ENCODE measurements at places on chromosomes 4 and X. TPM values are rescaled to one million over a fixed set of nuclear protein-coding genes. Genes with fewer than 3 reads are reported as not detected.

GRCh38 chrX:130944230-130944629 lies 41.2 kb upstream of the ENOX2 start:
- DNase-seq = no peak
- no peaks in the 10 kb centered on the region for H3K36me3 ChIP-seq
- H3K27me3 ChIP-seq = no peaks in the 10 kb centered on the region
- H3K27ac ChIP-seq = no peak overlapping the region
- H3K4me3 ChIP-seq = no peak overlapping the region

DNA sequence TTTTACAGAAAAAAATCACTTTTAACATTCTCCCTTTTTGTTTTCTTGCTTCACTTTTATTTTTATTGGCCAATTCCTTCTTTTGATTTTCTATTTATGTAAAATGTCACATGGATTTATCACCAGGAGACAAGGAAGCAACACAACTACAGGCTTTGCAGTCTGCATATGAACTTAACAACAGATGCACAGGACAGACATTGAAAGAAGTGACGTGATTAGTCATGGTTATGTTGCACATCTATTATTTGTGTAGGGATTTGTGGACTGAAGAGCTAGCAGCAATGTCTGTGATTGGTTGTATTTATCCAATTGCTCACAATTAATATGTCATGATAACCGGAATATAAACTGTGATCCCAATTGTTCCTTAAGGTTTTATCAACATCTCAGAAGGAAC lies 147.8 kb upstream of the KLF3 start:
- H3K27ac ChIP-seq = no peak overlapping the region
- no peak for DNase-seq
- H3K4me1 ChIP-seq = peaks cover 3% of the 10 kb centered on the region

GRCh38 chrX:40544343-40545266 lies 36.2 kb upstream of the ATP6AP2 start:
- no peaks in the 10 kb centered on the region for H3K36me3 ChIP-seq
- DNase-seq = no peak
- no peaks in the 10 kb centered on the region for H3K4me1 ChIP-seq
- no peak overlapping the region for H3K27ac ChIP-seq
- H3K4me3 ChIP-seq = no peak overlapping the region

GRCh38 chr4:128461291-128462102 lies 173.9 kb upstream of the PGRMC2 start:
- no peaks in the 10 kb centered on the region for H3K36me3 ChIP-seq
- no peak overlapping the region for H3K4me3 ChIP-seq
- H3K27me3 ChIP-seq = no peaks in the 10 kb centered on the region
- H3K4me1 ChIP-seq = no peaks in the 10 kb centered on the region

DNA sequence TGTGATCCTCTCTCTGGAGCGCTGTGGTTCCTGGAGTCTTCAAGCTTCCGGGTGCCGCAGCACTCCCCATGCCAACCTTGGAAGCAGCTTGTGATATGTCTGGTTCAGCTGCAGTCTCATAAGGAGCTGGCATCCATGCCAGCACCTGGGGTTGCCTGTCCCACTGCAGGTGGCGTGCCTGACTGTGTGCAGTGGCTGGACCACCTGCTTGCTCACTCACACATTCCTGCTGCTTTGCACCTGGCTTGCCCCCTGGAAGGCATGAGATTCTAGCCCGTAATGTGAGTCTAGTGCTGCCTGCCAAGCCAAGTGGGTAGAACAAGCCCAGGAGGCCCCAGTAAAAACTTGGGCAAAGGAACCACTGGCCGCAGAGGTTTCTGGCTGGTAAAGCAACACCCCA lies 687.2 kb upstream of the AADAT start:
- no peaks in the 10 kb centered on the region for H3K4me1 ChIP-seq
- H3K36me3 ChIP-seq = no peaks in the 10 kb centered on the region
- no peak for DNase-seq

GRCh38 chr4:69833251-69833650 lies 26.7 kb downstream of the SULT1E1 start:
- H3K4me3 ChIP-seq = no peak overlapping the region
- no peaks in the 10 kb centered on the region for H3K36me3 ChIP-seq
- H3K27me3 ChIP-seq = no peaks in the 10 kb centered on the region
- no peaks in the 10 kb centered on the region for H3K4me1 ChIP-seq
- no peak for DNase-seq

The ZNF81 gene
- 7.6 TPM for total RNA-seq

DNA sequence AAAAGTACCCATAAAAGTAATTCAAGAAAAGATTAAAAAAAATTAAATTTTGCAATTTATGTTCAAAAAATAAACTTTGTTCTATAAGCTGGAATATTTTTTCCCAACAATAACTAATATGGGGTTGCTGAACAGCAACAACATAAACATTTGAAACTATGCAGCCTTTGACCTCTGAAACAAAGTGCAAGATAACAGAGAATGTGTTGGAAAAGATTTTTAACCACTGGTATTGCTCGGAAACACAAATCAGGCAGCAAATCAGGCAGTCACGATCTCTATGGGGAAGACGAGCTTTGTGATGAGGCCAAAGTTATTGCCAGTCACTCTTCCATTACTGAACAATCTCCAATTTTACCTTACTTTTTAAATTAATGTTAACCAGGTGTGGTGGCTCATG lies 332.1 kb downstream of the PABPC4L start:
- DNase-seq = no peak
- no peak overlapping the region for H3K27ac ChIP-seq
- H3K36me3 ChIP-seq = no peaks in the 10 kb centered on the region
- H3K4me3 ChIP-seq = no peak overlapping the region
- no peaks in the 10 kb centered on the region for H3K4me1 ChIP-seq
- no peaks in the 10 kb centered on the region for H3K27me3 ChIP-seq

DNA sequence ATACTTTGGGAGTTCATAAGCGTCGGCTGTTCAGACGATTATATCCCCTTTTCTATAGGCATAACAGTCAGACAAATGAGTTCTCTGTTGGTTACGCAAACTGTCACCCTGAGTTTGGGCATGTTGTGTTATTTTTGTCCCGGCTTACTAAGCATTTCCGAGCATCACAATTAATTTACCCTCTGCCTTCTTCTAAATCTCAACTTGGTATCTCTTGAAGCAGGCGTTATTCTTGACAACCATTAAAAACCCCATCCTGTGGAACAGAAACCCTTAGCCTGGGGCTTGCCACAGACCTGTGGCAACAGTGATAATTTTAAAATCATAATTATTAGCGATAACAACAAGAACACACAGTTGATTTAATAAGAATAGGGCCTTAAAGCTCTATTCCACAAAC lies 558.7 kb downstream of the INPP4B start:
- H3K27me3 ChIP-seq = no peaks in the 10 kb centered on the region
- H3K27ac ChIP-seq = no peak overlapping the region
- H3K4me1 ChIP-seq = no peaks in the 10 kb centered on the region
- no peaks in the 10 kb centered on the region for H3K36me3 ChIP-seq
- H3K4me3 ChIP-seq = no peak overlapping the region

DNA sequence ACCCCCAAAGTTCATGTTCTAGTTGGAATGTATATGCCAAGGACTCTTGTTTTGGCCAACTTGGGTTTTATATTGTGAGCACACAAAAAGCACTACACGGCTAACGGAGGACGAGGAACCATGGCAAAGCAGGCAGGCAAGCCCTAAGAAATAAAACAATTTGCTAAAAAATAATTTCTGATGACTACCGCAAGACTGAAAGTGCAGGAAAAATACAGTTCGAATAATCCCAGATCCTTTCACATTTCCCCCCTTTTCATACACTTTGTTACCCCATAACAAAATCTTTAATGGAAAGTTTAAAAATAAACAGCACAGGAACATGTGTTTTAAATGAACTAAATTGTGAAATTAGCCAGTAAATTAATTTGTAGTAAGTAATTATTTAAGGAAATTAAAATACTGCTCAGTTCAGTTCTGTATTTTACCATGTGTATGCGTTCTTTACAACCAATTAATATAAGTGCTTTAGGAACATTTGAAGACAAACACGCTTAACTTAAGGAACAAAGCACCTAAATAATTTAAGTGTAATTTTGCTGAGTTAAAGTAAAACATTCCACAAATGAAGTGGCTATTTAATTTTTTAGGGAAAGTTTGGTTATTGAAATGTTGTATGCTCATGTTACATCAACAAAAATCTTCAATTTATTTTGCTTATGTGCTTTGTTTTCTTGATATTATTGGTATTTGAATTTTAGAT lies 12.4 kb upstream of the PITX2 start:
- no peaks in the 10 kb centered on the region for H3K36me3 ChIP-seq
- peaks cover 100% of the 10 kb centered on the region for H3K27me3 ChIP-seq
- H3K4me1 ChIP-seq = peaks cover 29% of the 10 kb centered on the region
- no peak overlapping the region for H3K27ac ChIP-seq

The HMX1 gene
- not detected for total RNA-seq

The RPL36A gene
- total RNA-seq = 757 TPM

DNA sequence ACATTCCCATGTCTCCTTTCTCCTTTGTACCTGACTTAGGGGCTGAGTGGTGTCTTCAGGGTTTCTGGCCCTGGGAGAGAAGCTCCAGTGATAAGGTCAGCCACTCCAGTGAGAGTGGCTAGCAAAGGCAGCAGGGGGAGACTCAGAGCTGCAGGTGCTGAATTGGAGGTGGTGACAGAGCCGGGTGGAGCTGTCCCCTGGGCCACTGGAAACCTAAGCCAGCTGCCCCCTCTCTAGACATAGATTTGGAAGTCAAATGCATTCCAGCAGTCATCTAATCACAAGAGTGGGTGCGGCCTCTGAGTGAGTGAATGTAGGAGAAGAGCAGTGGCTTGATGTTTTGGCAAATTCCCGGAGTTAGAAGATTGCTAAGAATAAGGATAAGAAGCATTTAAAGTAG lies 28.5 kb downstream of the TRIM2 start:
- H3K27me3 ChIP-seq = no peaks in the 10 kb centered on the region
- peaks cover 58% of the 10 kb centered on the region for H3K4me1 ChIP-seq
- peak; percentile 60 for DNase-seq
- no peaks in the 10 kb centered on the region for H3K36me3 ChIP-seq
- H3K27ac ChIP-seq = peak overlapping the region; percentile 30

GRCh38 chr4:179582164-179582905 lies 2140.1 kb upstream of the AGA start:
- no peak for DNase-seq
- no peaks in the 10 kb centered on the region for H3K4me1 ChIP-seq
- H3K27me3 ChIP-seq = no peaks in the 10 kb centered on the region
- H3K4me3 ChIP-seq = no peak overlapping the region
- H3K27ac ChIP-seq = no peak overlapping the region
- no peaks in the 10 kb centered on the region for H3K36me3 ChIP-seq

GRCh38 chrX:117376460-117376859 lies 740.1 kb downstream of the KLHL13 start:
- no peaks in the 10 kb centered on the region for H3K36me3 ChIP-seq
- no peak overlapping the region for H3K4me3 ChIP-seq
- DNase-seq = no peak
- H3K4me1 ChIP-seq = no peaks in the 10 kb centered on the region
- H3K27me3 ChIP-seq = no peaks in the 10 kb centered on the region
- no peak overlapping the region for H3K27ac ChIP-seq

GRCh38 chrX:40950546-40950945 lies 134.7 kb upstream of the USP9X start:
- H3K36me3 ChIP-seq = no peaks in the 10 kb centered on the region
- H3K27me3 ChIP-seq = no peaks in the 10 kb centered on the region
- no peak for DNase-seq
- no peak overlapping the region for H3K27ac ChIP-seq

- H3K36me3 ChIP-seq = no peaks in the 10 kb centered on the region
- no peaks in the 10 kb centered on the region for H3K4me1 ChIP-seq
- no peak overlapping the region for H3K4me3 ChIP-seq
- no peak overlapping the region for H3K27ac ChIP-seq
- no peaks in the 10 kb centered on the region for H3K27me3 ChIP-seq
- no peak for DNase-seq
Observed at GRCh38 chr4:18167831-18168230, 146.3 kb upstream of the LCORL start.

DNA sequence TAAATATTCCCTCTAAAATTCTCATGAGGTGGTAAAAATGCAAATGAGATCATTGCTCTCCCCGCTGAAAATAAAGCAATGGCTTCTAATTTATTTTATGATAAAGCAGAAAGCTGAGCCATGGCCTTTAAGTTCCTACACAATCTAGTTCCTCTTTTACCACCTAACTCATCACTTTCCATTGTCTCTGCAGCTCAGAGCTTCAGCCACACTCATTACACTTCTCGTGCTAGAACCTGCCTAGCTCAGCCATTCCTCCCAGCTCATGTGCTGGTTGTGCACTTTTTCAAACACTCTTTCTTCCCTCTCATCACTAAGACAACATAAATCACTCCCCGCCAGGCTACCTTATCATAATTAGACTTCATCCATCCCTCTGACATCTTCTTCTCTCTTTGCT lies 1112.1 kb upstream of the PRKX start:
- H3K4me1 ChIP-seq = no peaks in the 10 kb centered on the region
- H3K27ac ChIP-seq = no peak overlapping the region
- no peaks in the 10 kb centered on the region for H3K27me3 ChIP-seq
- DNase-seq = no peak
- H3K4me3 ChIP-seq = no peak overlapping the region

GRCh38 chr4:77358315-77358928 lies 201.4 kb downstream of the CCNG2 start:
- no peaks in the 10 kb centered on the region for H3K27me3 ChIP-seq
- no peaks in the 10 kb centered on the region for H3K36me3 ChIP-seq
- no peak for DNase-seq
- H3K4me1 ChIP-seq = no peaks in the 10 kb centered on the region
- H3K27ac ChIP-seq = no peak overlapping the region

DNA sequence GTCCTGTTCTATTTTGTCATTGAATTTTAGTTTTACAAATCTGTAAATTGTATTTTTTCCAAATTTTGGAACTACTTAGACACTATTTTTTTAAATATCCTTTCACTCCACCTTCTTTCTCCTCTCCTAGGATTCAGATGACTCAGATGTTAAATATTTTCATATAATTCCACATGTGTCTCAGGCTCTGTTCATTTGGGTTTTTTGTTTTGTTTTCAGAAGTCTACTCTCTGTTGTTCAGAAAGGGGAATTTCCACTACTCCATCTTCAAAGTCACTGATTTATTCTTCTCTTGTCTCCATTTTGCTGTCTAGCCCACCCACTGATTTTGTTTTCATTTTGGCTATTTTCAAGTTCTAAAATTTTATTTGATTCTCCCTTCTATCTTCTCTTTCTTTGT lies 264.0 kb upstream of the SLIT2 start:
- H3K4me1 ChIP-seq = no peaks in the 10 kb centered on the region
- H3K27me3 ChIP-seq = no peaks in the 10 kb centered on the region
- H3K36me3 ChIP-seq = no peaks in the 10 kb centered on the region
- no peak for DNase-seq
- no peak overlapping the region for H3K4me3 ChIP-seq

The CYSLTR1 gene
- 0.75 TPM for total RNA-seq

The SLBP gene
- total RNA-seq = 10.7 TPM

DNA sequence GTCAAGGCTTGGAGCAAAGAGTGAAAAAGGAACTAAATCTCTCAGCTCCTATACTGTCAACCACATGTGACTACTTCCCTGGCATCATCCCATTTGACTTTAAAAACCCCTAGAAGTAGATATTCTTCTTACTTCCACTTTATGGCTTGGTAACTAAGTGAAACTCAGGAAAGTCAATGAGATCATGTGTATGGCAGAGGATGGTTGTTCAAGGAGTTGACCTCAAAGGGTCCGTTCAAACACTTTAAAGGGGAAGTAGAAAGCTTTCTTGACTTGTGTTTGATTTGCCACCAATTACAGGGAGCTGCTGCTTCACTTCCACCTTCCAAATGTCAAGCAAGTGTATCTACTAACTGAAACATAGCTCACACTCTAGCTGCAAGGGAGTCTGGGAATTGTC lies 187.2 kb downstream of the RAB28 start:
- no peak overlapping the region for H3K4me3 ChIP-seq
- H3K36me3 ChIP-seq = no peaks in the 10 kb centered on the region
- H3K27ac ChIP-seq = no peak overlapping the region

GRCh38 chrX:115912372-115912897 lies 258.1 kb upstream of the AGTR2 start:
- no peaks in the 10 kb centered on the region for H3K4me1 ChIP-seq
- H3K27me3 ChIP-seq = no peaks in the 10 kb centered on the region
- no peak overlapping the region for H3K27ac ChIP-seq
- no peaks in the 10 kb centered on the region for H3K36me3 ChIP-seq
- no peak for DNase-seq
